ENCODE measurements at places on chromosomes 16 and 17.

- no peak for DNase-seq
These were observed 8.1 kb downstream of the SLC43A2 start for GRCh38 chr17:1620486-1620885.

GRCh38 chr17:51355441-51356410 lies 95.4 kb downstream of the UTP18 start:
- no peak for DNase-seq

DNA sequence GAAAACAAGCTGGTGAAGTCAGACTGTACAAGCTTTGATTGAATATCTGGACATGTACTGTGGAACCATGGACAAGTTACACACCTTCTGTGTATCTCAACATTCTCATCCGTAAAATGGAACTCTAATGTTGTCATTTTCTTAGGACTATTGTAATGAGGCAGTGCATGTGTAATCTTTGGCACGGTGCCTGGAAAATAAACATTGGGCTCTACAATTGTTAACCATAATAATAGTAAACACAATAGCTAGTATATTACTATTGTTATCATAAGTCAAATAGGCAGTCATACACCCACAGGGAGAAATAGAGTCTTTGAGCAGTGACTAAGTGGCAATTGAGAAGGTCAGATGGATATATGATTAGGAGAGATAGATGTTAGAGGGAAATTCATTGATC lies 39.8 kb upstream of the ANKFN1 start:
- DNase-seq, result no peak

DNA sequence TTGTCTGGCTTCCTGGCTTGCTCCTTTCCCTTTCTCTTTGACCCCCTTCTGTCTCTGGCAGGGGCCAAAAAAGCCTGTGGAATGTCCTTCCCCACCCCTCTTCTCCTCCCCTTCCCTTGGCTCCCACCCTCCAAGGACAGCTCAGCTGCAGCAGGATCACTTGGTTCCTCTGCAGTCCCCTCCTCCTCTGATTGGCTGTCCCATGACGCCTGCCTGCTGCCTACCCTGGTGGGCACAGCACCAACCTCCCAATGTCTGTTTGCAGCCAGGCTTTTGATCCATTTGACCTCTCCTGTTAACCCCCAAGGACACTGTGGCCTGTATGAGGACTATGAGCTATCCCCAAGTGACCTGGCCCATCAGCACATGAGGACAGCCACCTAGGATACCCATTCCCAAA lies 14.8 kb upstream of the MTMR4 start:
- no peak for DNase-seq

- no peak for DNase-seq
These were observed 31.1 kb downstream of the SGSM2 start for GRCh38 chr17:2368359-2368758.

DNA sequence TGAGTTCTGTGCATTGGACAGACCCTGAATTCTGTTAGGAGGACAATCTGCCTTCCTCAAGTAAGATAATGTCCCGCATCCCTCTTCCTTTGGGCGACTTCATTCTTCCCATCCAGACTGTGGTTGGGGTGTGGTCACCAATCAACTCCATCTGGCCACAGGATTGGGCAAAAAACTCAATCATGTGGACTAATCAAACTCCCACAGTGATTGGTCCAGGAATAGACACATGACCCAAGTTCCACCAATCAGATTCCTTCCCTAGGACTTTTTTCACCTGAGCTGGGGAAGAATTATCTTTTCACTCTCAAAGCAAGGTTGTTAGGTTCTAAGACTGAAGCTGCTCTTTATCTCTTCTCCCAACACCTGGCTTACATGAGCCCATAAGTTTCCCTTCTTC lies 13.2 kb upstream of the NKD1 start:
- DNase-seq, result no peak
